ENCODE measurements at places on chromosomes 7 and 10.
A peak's percentile ranks its signal among the peaks of the same experiment; 100 is the strongest.

DNA sequence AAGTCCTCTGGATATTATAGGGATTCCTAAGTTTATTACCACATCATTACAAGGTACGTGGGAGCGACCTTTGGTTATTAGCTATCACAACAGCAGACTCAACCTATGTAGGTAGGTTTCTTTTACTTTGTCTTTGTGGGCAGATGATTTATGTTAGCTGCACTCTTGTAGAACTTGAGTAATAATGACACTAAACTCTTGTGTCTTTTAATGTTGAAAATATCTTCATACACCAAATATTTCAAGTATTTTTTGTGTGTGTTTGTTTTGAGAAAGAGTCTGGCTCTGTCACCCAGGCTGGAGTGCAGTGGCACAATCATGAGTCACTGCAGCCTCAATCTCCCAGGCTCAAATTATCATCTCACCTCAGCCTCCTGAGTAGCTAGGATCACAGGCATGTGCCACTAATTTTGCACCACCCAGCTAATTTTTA is 19.2 kb upstream of the SUPV3L1 start:
- no peak for DNase-seq

DNA sequence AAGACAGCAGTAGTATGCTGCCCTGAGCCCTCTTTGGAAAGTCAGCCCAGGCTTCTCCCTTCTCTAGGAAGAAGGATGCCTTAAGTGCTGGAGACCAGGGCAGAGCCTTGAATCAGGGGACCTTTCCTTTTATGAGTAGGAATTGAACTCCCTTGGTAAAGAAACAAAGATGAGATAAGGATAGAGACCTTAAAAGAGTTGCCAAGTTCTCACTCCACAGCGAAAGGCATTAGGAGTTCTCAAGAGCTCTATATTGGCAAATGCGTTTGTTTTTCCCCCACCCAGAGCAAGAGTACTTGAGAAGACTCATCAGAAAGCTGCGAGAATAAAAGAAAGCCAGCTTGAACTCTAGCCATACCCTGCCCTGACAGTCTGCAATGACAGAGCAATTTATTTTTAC is 72.9 kb upstream of the OGDHL start:
- DNase-seq: no peak

DNA sequence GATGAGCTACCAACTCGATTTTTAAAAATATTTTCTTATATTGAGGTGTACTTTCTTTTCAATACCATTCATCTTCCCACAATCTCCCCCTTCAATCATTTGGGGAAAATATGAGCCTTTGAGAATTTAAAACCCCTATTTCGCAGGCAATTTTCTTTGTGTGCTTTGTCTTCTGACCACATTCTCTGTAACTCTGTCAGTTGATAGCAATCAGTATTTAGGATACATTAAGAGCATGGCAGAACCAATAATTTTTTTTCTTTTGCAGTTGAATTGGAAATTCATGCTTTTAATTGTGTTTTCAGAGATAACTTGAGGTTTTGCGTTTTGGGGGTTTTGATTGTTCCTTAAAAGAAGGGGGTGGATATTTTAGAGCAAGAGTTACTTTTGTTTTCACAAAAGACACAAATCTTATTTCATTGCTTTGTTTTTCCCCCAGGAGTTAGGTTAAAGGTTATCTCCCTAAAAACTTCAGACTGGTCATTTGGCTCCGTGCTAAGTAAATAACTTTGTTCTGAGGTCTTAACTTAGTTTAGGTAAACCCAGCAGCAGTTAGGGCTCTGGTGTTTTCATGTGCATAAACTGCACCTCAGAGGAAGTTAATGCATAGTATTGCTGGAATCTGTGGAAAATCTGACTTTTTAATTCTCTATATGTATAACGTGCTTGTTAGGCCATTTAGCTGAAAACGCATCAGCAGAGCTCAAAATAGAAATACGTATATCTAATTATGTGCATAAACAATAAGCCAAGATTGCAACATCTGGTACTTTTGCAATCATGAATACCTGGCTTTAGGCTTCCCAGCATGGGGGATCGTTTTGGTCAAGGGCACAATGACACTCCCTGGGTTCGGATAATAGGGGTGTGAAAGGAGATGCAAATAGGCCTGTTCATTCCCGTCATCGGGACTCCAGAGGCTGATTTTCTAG is 676.4 kb upstream of the ANKRD30A start:
- DNase-seq: peak; percentile 78

DNA sequence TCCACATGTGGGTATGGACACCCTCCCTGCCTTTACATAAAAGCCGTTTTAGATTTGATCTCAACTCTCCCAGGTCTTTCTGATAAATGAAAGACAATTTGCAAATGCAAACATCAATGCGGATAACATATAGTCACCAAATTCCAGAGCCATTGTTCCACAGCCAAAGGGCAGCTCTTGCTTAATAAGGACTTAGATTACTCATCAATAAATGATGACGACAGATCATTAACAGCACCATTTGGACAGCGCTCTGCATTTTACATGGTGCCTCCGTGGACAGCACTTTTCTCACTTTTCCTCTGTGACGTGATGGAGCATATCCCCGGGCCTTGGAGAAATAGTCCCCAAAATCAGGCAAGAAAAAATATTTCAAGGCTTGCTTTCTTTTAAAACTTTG is 370.3 kb upstream of the CELF2 start:
- no peak for DNase-seq

DNA sequence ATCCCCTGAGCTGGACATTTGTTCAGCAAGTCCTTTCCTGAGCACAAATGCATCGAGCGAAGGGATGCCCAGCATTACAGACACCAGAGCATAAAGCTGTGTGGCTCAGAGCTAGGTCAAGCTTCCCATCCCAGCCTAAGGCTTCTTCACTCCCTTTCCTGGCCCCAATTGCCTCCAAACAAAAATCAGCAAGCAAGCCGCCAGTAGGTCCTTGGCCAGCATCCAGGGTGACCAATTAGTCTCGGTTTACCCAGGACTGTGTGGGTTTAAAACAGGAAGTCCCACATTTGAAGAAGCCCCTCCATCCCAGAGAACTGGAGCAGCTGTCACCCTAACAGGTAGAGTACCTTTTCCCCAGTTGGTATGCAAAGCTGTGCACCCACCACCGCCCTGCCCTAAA is 51.2 kb downstream of the PRKAG2 start:
- DNase-seq: no peak

- no peak for DNase-seq
Observed at GRCh38 chr10:119812684-119813083, 60.0 kb downstream of the MCMBP start.

DNA sequence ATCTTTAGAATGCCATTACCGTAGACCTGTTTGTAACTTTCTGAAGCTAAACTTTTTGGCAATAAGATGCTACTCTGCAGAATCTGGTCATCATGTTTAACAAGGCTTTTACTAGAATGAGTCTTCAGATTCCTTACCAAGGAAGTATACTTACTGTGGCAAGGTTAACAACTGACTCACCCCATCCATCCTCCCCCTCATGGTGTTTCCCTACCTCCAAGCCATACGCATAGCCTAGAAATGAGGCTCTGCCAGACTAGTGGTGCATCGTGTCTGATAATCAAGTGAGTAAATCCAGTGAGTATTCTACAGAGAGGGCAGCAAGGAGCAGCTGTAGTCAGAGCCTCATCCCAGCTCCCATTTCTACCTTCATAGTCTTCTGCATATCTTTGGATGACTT is 223.6 kb downstream of the IPMK start:
- DNase-seq: no peak

- DNase-seq: no peak
Observed at GRCh38 chr7:70680743-70681468, 451.0 kb upstream of the GALNT17 start.

- DNase-seq: no peak
Observed at GRCh38 chr7:144761493-144761892, 74.4 kb downstream of the TPK1 start.

DNA sequence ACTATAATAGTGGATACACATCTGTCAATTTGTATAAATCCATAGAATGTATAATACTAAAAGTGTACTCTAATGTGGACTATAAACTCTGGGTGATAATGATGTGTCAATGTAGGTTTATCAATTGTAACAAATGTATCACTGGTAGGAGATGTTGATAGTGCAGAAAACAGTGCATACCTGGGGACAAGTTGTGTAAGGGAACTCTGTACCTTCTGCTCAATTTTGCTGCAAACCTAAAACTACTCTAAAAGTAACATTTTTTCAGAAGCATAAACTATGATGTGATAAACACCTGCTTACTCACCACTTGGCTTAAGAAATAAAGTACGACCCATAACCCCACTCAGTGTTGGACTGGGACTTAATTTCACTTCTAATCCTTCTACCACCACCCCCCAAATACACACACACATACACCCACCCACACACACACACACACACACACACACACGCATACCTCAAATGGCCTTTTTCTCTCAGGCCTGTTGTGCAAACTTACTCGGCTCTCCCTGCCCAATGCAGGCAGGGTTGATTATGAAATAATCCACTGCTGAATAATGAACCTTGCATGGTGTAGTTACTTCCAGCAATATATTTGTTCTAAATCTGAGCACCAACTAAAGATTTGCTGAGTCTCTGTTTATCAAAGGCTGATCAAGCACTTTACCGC is 154.1 kb upstream of the KMT2E start:
- DNase-seq: no peak

GRCh38 chr10:43452356-43452914 is 15.5 kb downstream of the ZNF487 start:
- DNase-seq: no peak

DNA sequence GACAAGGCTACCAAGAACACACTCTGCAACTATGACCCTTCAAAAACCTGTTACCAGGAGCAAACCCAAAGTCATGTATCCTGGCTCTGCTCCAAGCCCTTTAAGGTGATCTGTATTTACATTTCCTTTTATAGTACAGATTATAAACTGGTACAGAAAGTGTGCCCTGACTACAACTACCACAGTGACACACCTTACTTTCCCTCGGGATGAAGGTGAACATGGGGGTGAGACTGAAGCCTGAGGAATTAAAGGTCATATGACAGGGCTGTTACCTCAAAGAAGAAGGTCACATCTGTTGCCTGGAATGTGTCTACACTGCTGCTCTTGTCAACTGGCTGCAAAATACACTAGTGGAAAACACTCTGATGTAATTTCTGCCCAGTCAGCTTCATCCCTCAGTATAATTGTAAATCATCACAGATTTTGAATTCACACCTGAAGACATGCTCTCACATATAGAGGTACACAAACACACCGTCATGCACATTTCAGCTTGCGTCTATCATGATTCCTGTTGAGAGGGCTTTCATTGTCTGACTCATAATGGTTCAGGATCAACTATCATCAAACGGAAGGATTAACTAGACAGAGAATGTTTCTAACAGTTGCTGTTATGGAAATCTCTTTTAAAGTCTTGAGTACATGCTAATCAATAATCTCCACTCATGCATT is 318.3 kb downstream of the NXPH1 start:
- DNase-seq: no peak

DNA sequence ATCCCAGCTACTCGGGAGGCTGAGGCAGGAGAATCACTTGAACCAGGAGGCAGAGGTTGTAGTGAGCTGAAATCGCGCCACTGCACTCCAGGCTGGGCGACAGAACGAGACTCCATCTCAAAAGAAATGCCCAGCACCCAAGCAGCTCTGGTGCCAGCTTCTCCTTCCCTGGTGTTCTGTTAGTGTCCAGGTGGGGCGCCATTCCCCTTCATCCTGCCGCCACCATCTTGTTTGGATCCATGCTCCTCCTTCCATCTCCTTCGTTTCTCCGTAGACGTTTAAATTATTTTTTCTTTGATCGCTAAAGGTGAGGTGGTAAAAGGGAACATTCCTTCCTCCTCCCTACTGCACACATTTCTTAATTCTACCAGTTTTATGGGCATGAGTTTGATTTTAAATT is 30.3 kb downstream of the PROSER2 start:
- DNase-seq: no peak

GRCh38 chr7:44858161-44858560 is 10.3 kb upstream of the H2AZ2 start:
- no peak for DNase-seq

DNA sequence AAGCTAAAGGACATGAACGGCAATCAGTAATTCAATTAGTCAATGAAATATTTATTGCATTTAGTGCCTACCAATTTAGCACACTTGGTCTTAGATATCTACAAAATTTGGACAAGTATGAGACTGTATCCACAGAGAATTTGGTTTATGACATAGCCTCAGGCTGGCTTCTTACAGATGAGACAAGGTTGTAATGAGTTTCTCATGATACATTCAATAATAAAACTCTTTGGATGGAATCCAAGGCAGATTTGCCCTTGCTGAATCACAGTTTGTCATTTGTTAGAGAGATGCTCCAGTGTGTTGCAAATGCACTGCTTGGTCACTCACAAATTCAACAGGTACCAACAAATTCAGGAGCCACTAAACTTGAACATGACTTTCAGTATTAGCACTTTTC is 162.5 kb downstream of the GPR37 start:
- no peak for DNase-seq

GRCh38 chr10:132514821-132515520 is 22.6 kb upstream of the INPP5A start:
- no peak for DNase-seq
